GM13976 (cell line): ENCODE measurements at places on chromosomes 7 and 10.
A peak's percentile ranks its signal among the peaks of the same experiment; 100 is the strongest.

- DNase-seq, result no peak
Observed at GRCh38 chr10:95264227-95265051, 26.4 kb downstream of the PDLIM1 start.

DNA sequence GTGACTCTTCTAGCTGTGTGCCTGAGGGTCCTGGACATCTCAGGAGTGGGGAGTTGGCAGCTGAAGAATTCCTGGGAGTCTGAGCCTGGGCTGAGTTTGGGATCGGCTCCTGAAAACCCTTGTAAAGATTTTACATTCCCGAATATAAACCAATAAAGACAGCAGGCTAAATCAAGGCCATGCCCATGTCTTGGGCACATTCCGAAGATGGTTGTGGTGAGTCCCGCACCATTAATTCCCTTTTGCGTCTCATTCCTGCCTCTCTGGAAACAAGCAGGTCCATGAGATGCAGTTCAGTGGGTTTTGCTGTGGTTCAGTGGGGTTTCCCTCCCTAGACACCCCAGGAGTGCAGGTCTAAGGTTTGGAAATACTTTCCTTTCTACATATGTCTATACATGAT lies 90.9 kb downstream of the COL26A1 start:
- DNase-seq, result no peak

GRCh38 chr7:77395626-77396025 lies 20.5 kb downstream of the GSAP start:
- DNase-seq, result no peak

- no peak for DNase-seq
Observed at GRCh38 chr7:121953601-121954000, 80.6 kb downstream of the PTPRZ1 start.

- no peak for DNase-seq
Observed at GRCh38 chr7:7426676-7427075, 109.0 kb downstream of the COL28A1 start.

DNA sequence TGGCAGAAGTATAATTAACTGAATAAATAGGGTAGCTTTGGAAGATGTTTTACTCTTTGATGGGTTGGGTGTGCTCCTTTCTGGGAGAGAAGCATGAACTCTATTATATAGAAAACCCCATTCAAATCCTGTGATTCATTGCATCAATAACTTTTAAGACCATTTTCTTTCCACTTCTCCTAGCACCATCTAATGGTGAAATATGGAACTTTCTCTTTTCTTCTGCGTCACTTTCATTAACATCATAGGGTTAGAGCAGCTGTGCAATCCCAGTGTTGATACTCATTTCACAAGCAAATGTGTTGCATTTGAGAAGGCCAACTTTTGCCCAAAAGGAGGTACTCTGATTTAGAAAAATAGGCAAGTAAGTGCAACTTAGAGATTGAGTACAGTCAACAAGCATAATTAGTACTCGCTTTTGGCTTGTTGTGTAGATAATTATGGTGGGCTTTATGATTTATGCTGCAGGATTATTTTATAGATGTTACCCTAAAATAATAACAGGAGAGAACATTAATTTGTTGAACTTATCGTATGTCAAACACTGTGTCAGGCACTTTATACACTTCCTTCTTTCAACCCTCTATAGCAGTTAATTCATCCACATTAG lies 92.9 kb downstream of the CPED1 start:
- peak; percentile 13 for DNase-seq

DNA sequence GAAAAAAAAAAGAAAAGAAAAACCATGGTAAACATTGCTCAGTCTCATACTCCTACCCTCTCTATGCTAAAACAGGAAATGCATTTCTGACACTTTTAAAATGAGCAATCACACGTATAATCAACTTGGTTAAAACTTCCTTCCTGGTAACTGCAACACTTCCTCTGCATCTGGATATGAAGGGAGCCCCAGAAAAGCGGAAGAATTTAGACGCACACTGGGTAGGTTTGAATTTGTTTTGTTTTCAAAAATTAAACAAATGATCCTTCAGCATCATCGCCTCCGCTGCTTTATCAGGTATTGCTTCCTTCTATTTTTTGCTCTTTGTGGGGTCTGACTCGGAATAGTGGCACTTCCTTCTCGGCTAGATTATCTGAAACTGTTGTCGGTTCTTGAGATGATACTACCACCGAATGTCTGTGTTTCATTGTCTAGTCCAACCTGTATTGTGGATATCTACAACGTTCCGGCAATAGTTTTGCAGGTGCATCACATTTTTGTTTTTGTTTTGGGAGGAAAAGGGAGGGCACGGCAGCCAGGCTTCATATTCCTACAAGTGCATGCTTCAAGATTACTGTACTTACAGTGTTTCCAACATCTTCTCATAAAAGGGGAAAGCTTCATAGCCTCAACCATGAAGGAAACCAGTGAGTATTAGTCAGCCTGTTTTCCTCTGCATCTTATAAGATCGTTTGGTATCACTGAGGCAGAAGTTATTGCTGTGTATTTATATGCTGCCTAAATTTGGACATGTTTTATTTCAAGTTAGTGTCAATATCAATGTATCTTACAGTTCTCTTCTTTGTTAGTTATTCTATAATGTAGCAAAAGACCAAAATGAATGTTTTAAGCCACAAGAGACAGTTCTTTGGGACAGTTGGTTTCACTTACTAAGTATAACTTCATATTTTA lies at the start of gene PIK3CG:
PIK3CG (plus strand) TSS at position 153 of the 912 bp plus-strand sequence. CDS start 2,280 bp downstream, outside the sequence.
- DNase-seq, result peak; percentile 56

- no peak for DNase-seq
Observed at GRCh38 chr7:110850224-110850623, 240.7 kb upstream of the LRRN3 start.

- DNase-seq, result peak; percentile 83
Observed at GRCh38 chr10:101291331-101292193, 62.3 kb upstream of the LBX1 start.

- no peak for DNase-seq
Observed at GRCh38 chr7:88046839-88047573, 113.0 kb downstream of the ADAM22 start.

- DNase-seq, result no peak
Observed at GRCh38 chr7:41447450-41448042, 255.3 kb downstream of the INHBA start.

GRCh38 chr7:151271699-151272355 lies 23.3 kb upstream of the SMARCD3 start:
- DNase-seq, result no peak

DNA sequence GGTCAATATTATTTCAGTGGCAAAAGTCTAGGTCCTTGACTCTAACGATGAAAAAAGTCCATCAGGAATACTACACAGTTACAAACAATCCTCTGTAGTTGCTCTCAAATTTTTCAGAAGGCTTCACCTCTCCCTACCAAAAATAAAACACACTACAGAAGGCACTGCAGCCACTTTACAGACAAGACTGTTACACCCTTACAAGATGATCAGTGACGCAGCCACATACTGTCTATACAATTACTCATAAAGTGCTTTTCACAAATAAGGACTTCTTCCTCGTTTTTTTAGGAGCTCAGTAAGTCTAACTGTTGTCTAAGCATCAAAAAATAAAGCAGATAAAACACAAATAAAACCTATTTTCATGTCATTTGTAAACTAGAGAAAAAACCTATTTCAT lies 27.1 kb downstream of the NDUFB2 start:
- DNase-seq, result no peak

GRCh38 chr10:85315657-85316056 lies 987.3 kb downstream of the CCSER2 start:
- no peak for DNase-seq

DNA sequence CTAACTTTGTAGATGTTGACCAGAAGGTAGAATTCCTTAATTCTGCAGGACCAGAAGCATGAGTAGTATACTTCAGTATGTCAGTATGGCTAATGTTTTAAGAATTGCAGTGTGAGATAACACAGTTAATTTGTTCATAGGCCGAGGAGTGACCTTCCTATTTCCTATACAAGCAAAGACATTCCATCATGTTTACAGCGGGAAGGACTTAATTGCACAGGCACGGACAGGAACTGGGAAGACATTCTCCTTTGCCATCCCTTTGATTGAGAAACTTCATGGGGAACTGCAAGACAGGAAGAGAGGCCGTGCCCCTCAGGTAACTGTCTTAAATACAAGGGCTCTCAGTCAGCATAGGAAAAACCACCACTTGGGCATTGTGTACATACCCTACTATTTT lies 7.2 kb downstream of the DDX21 start:
- no peak for DNase-seq

GRCh38 chr10:26879744-26880143 lies 19.0 kb upstream of the ABI1 start:
- no peak for DNase-seq

- DNase-seq, result no peak
Observed at GRCh38 chr10:43376046-43376635, 4.7 kb downstream of the FXYD4 start.

GRCh38 chr7:68967598-68967997 lies 630.7 kb upstream of the AUTS2 start:
- no peak for DNase-seq

DNA sequence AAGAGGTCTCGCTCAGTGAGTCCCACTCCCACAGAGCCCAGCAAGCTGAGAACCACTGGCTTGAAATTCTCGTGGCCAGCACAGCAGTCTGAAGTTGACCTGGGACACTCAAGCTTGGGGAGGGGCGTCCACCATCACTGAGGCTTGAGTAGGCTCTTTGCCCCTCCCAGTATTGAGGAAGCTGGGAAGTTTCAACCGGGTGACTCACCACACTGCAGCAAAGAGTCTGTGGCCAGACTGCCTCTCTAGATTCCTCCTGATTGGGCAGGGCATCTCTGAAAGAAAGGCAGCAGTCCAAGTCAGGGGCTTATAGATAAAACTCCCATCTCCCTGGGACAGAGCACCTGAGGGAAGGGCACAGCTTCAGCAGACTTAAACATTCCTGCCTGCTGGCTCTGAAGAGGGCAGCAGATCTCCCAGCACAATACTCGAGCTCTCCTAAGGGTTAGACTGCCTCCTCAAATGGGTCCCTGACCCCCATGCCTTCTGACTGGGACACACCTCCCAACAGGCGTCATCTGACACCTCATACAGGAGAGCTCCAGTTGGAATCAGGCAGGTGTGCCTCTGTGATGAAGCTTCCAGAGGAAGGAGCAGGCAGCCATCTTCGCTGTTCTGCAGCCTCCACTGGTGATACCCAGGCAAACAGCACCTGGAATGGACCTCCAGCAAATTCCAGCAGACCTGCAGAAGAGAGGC lies 970.9 kb upstream of the LRRN3 start:
- DNase-seq, result no peak

DNA sequence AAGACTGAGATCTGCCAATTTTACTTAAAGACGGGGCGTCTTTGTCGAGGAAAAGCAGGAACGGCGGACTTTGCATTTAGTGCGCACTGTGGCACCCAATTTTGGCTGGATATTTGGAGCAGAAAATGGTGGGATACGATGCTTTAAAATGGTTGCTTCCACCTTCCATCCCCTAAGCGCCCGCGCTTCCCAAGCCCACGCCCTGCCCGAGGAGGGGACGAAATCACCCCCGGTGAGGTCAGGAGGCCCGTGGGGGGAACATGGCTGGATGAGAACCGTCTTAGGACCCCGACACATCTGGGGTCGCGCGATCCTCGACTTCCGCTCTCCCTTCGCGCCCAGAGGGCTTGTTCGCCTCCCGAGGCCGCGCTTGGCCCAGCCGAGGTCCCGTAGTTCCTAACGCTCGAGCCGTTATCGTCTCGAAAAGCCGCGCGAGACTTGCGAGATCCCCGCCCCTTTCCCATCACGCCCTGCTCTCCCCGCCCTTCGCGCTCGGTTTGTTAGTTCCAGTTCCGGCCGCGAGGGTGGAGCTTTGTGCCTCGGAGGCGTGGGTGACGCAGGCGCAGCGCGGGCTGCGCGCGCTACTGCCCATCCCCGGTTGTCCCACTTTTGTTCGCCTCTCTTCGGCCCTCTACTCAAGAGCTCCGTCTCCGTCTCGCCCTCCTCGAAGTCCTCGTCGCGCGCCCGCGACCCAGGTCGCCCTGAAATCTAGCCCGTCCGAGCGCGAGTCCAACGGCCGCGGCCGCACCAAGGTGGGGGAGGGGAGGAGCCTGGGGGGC lies at the start of gene SRRT:
SRRT (plus strand) TSS at position 527 of the 779 bp plus-strand sequence. CDS start 488 bp downstream, outside the sequence.
- peak; percentile 99 for DNase-seq

DNA sequence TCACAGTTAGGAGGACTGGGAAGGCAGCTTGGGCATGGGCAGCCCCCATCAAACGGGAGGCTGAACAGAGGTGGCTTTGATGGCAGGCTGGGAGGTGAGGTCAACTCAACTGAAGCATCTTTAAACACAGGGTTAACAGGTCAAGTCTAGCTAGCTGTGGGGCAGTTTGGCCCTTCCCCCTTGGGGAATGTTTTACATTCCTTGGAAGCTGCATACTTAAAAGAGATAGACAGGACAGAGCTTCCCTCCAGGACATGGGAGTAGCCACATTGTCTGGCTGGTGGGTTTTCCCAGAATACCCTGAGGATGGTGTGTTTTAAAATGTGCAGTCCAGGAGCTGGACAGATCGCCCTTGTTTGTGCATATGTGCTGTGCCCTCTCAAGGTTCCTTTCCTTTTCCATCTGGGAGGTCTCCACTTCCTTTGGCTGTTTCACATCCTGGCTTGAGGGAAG lies 6.8 kb upstream of the RASSF4 start:
- no peak for DNase-seq

DNA sequence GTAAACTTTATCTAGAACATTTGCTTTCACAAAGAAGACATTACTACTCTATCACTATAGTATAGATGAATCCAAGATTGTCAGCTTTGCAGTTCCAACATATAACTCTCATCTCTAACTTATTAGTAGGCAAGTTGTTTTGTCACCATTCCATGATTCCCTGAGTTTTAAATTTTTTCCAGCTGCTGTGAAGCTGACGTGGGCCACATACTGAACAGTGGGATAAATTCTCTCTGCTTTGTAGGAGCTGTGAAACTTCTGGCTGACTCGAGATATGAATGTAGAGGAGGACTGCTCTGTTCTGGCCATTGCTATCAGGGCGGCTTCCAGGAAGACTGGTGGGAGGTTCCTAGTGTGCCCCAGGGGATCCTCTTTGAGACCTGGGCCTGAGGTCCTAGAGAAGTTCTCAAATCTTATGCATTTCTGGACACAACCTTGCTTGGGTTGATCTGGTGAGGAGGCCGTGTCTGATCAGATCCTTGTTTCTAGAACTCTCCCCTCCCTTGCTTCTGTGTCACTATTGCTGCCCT lies 58.0 kb downstream of the LSMEM1 start:
- DNase-seq, result no peak
